ENCODE measurements at places on chromosomes 6 and 20.
A peak's percentile ranks its signal among the peaks of the same experiment; 100 is the strongest.

- no peak for DNase-seq
Observed at GRCh38 chr20:20495729-20496503, 128.0 kb downstream of the INSM1 start.

DNA sequence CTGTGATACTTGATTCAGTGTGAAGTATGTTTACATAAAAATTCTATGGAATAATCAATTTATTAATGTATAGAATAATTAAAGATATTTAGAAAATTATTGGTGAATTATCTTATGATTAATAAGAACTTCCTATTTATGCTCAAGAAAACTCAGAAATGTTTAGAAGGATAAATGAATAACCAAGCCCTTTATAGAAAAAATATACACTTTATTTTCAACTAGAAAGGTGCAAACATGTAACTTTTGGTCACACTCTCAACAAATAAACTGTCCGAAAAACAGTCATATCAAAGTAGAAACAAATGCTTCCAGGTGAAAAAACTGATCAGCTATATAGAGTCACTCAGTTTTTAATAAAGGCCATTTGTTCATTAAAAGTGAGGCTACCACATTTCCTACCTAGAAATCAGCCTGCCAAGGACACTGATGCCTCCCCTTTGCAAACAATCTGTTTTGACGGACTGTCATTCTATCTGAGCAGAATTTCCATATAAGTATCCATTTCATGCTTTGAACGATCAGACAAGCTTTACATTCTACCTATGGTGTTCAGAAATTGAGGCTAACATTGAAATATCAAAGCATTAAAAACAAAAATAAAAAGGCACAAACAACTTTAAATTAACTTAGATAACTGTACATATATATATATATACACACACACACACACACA lies 3.0 kb downstream of the CCN2 start:
- DNase-seq, result no peak

GRCh38 chr6:52164319-52165094 lies 21.7 kb upstream of the IL17A start:
- DNase-seq, result no peak

DNA sequence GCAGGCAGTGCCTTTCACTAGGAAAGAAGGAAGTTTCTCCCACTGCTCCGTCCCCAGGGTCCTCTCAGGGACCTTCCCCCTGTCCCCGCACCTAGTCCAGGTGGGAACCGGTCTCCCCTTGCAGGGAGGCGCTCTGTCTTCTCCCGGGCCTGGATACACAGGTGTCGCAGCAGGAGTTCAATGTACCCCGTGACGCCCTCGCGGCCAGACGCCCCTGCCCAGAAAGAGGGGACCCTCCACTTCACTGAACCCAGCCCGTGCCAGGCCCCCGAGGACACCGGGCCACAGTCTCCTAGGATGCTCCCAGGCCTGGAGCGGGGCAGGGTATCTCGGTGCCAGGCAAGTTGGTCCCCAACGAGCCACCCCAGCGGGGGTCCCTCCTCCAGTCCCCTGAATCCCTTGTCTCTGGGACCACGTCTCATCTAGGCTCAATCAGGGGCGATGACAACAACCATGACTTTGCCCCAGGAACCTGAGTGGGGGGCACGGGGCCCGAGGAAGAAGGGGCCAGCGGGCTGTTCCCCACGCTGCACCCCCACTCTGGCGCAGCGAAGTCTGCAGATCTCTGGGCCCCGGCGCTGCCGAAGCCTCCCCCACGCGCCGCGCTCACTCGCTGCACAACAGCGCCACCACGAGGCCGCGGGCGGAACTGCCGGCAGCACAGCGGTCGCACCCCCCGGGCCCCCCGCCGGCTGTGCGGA lies 103.0 kb downstream of the EDN3 start:
- peak; percentile 71 for DNase-seq

GRCh38 chr6:15534974-15535373 lies 127.9 kb downstream of the DTNBP1 start:
- DNase-seq, result no peak

DNA sequence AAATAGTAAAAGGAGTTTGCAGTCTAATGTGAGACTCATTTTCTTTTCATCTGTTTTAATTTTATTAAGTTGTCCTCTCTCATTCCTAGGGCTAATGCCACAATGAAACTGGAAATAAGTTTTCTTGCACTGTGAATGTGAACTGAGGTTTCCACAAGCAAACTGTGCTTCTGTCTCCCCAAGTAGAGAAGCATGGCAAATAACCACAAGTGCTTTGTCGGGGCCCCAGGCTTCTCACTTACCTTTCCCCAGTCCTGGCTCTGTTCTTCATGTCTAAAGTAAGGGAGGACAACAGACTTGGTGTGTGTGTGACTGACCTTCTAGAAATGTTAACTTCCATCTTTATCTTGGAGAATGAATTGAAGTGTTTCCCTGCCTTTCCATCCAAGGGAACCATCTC lies 80.8 kb downstream of the CBFA2T2 start:
- no peak for DNase-seq

DNA sequence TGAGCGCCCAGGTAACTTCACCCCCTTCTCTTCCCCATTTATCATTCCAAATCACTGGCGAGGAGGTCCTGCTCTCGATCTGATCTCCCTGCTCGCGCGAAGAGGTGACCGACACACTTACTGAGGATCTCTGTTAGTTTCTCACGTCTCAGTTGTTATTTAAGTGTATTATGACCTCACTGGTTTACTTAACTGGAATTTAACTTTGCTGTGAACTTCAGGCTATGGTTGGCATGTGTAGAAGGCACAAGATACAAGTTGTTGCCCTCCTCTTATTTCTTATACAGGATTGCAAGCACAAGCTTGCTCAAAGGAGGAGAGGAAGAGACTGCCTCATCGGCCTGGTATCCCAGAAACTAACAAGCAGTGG lies 1.2 kb downstream of the RNF217 start:
- DNase-seq, result no peak

DNA sequence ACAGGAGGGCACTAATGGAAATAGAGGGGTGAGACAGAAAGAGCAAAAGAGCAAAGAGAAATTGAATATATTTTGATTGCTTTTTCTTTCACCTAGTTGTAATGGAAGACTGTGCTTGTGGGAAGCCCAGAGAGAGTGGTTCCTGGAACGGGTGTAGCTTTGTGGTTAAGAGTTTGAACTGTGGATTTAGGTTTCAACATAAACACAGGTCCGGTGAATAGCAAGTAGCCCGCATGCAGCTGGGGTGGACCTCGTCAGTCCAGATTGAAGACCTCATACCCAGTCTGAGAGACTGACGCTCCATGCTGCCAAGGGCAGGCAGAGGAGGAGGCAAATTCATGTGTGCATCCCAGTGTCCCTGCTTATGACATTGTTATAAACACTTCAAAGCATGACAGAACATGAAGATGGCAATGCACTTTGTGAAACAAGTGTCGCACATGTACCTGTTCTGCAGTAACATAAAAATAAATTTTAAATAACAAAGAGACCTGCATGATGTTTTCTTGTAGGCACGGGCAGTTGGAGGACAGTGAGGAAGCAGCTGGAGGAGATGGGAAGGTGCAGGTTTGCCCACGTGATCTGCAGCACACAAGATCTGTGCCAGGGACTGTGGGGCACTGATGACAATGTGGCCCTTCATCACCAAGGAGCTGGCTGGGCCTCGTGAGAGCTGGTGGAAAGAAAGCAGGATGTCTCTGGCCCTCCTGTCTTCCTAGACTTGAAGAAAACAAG lies 220.5 kb upstream of the SSTR4 start:
- no peak for DNase-seq

DNA sequence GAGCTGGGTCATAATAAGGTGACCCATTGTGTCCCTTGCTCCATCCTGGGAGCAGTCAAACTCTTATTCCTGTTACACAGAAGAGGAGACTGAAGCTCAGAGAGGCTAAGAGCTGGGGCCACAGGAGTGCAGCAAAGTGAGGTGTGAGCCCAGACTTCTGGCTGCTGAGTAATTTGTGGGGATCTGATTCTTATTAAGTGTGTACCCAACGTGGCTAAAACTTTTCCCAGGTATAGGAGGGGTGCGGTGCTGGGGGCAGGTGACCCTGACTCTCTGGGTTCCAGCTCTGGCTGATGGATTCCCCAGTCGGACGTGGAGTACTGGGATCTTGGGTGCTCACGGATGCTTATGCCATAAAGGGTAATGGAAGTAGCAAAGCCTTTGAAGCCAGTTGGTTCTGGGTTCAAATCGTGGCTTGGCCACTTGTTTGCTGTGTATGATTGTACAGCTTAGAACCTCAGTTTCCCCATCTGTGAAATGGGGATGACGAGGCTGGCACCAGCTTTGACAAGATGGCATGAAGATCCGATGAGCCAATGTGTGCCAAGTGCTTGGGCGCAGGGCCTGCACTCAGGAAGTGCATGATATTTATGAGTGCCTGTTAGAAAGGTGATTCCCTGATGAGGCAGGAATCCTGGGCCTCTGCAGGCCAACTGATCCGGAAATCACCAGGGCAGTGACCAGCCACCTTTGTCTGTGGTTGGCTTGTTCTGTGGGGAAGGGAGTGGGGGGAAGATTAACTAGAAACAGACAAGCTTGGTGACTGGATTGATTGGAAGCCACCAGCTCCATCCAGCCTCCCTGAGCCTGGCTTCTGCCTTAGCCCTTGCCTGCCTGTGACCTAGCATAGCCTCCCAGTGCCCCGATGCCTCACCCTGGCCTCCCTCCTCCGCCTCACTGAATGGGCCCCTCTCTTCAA lies 6.0 kb downstream of the SRC start:
- no peak for DNase-seq

DNA sequence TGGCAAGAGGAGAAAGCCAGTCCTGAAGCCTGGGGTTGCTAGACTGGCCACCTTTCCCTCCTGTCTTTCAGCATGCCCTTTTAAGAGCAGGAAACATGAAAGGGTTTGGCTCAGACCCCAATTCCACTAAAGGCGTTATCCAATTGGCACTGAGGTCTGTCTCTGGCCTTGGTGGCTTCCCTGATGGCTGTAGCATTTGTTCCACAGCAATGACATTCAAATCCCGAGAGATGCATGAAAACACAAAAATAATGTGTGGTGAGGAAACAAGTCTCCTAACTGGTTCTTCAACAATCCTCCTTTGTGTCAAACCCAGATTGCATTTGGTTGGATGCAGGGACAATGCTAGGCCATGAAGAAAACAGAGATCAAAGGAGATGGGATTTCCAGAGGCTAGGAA lies 56.5 kb upstream of the ADTRP start:
- DNase-seq, result no peak

GRCh38 chr6:98514073-98514720 lies 320.2 kb upstream of the POU3F2 start:
- DNase-seq, result no peak

- DNase-seq, result no peak
Observed at GRCh38 chr20:8078528-8078914, 53.5 kb upstream of the PLCB1 start.

DNA sequence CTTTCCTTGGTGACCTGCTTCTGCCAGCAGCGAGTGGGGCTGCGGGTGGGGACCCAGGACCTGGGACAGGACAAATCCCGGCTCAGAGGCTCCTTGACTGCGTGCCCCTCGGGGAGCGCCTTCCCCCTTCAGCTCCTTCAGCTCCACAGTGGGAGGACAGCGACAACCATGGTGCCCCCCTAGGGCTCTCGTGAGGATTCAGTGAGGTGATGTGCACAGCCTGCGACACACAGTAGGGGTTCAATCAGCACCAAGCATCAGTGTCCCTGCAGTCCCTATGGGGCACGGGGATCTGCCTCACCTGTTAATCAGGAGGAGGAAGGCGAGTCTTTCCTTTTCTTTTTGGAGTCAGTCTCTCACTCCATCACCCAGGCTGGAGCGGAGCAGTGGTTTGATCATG lies 209.2 kb downstream of the PREX1 start:
- no peak for DNase-seq

DNA sequence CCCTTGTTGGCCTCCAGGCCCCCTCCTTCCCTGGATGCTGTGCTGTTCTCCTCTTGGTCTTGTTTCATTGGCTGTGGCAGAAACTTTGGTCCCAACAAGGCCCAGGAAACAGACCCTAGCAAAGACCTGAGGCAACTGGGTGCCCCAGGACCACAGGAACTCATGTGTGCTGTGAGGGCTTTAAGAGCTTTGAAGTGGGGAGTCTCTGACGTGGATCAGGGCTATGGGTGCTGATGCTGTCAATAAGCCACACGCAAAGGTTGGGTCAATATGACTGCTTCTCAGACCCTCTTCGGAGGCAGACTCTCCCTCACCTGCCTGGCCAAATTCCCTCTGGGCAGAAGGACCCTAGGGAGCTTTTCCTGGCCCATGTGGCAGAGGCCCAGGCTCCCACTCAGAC lies 91.5 kb upstream of the MLN start:
- no peak for DNase-seq

DNA sequence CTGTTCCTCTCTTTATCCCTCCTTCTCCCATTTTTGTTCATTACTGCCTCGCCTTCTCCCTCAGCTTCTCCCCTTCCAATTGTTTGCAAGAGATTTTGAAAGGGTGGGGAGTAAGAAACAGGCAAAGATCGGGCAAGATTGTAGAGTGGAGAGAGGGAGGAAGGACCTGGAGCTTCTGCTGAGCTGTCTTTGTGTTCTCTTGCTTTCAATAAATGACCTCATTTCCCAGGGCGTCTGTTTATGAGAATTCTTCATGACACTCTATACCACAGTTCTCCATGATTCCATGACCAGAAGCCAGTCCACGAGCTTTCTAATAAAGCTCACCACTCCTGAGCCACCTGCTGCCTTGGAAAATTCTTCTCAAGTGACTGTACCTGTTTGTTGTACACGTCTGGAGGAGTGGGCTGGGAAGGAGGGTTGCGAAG lies 50.0 kb upstream of the PLEKHG1 start:
- no peak for DNase-seq

- no peak for DNase-seq
Observed at GRCh38 chr20:25481235-25481917, 73.9 kb downstream of the GINS1 start.

GRCh38 chr6:10393544-10394225 lies 21.2 kb downstream of the TFAP2A start:
- no peak for DNase-seq

DNA sequence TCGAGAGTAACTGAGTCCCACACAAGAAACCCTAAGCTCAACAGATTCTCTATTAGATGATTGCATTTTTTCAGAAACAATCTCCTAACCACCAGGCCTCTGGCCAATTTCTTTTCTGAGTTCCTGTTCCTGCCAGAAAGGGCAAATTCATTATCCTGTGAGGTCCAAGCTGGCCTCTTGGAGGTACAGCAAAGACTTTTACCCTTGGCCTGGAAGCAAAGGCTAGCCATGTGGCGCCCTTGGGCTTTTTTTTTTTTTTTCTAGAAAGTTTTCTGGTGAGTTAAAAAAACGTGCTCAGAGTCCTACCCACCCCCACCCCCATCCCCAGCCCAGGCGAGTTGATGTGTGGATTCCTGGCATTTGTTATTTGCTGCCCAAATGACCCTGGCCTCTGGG lies 59.0 kb upstream of the EEF1A1 start:
- no peak for DNase-seq

DNA sequence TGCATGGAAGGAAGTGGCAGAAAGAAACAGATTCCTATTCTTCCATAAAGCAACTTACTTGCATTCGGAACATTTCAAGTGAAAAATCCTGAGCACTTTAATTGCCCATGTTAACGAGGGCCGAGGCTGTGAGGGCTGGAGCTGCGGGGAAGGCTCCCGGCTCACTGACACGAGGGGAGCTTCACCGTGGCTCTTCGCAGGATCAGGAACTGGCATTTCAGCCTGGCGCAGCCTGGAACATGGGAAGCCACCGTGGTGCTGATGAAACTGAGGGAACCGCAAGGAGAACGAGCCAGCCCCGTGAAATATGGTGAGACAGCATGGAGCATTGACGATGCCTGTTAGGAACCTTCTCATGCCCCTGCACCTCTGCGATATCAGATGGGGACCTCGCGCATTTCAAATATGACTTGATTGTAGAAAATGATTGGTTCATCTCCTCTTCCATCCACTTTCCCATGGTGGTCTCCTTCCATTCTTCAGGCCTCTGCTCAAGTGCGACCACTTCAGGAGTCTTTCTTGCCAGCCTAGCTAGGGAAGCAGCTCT lies 236.9 kb downstream of the TBXT start:
- no peak for DNase-seq
